Heart right ventricle (tissue), 16 donors: ENCODE measurements at places on chromosomes 4 and X. TPM values are rescaled to one million over a fixed set of nuclear protein-coding genes. Genes with fewer than 3 reads are reported as not detected.

- DNase-seq = no peak
Observed at GRCh38 chr4:2126309-2127043, 67.3 kb downstream of the NAT8L start.

Gene GRIA3
- 12.4 TPM for total RNA-seq

DNA sequence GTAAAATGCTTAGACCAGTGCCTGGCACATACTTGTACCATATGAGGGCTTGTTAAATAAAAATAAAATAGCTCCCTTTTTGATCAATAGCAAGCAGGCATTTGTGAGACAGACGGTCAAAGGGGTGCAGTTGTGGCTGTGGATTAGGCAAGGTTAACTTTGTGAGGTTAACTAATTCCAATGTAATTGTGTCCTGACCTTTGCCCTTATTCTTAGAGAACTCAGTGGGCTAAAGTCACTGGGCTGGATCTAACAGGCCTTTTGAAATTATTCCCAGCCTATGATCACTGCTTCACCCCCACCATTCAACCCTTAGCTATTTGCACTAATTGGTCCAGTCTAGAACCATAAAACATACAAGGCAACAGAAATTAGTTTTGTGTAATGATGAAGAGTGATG lies 166.4 kb downstream of the MID1 start:
- DNase-seq = no peak

DNA sequence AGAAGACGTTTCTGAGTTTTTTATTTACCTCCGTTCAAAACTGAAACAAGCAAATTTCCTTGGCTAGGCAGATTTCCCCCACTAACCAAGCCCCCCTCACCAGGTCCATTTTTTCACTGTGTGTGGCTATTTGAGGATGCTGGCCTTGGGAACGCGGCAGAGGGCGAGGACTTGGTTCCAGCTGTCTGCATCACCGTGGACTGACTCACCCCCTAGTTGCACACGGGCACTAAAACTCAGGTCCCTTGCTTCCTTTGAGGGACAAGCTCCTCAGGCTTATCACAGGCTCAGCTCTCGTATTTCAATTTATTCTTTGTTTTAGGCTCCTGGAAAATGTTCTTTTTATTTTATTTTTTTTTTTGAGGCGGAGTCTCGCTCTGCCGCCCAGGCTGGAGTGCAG lies 8.4 kb upstream of the MTNR1A start:
- no peak for DNase-seq
